ENCODE measurements at places on chromosomes 16 and 17.
A peak's percentile ranks its signal among the peaks of the same experiment; 100 is the strongest.

DNA sequence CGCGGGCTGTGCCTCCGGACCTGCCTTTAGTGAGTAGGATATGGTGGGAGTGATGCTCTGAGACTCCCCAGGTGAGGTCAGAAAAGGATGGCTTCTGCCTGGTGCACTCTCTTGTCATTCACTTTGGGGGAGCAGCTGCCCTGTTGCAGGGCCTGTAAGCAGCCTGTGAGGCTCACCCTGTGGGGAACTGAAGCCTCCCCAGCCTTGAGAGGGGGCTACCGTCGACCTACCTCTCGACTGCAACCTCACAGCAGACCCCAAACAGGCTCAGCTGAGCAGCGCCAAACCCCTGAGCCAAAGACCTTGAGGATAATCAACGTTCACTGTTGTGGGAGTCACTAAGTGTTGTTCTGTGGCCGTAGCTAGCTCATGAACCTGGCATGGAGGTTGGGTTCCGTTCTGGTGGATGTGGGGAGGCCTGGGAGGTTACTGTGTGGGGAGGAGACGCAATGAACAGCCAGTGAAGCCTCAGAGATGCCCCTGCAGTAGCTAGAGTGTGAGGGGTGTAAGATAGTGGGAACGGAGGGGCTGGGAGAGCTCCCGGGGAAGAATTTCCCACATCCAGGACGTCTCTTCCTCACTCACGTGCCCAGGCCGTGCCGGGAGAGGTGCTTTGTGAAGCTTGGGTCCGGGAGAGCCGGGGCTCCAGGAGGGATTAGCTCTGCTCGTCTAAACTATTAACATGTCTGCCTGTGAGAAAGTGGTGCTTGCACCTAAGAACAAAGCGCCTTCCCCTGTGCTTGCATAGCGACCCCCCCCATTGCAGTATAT is 38.8 kb downstream of the METRNL start:
- DNase-seq, result no peak

DNA sequence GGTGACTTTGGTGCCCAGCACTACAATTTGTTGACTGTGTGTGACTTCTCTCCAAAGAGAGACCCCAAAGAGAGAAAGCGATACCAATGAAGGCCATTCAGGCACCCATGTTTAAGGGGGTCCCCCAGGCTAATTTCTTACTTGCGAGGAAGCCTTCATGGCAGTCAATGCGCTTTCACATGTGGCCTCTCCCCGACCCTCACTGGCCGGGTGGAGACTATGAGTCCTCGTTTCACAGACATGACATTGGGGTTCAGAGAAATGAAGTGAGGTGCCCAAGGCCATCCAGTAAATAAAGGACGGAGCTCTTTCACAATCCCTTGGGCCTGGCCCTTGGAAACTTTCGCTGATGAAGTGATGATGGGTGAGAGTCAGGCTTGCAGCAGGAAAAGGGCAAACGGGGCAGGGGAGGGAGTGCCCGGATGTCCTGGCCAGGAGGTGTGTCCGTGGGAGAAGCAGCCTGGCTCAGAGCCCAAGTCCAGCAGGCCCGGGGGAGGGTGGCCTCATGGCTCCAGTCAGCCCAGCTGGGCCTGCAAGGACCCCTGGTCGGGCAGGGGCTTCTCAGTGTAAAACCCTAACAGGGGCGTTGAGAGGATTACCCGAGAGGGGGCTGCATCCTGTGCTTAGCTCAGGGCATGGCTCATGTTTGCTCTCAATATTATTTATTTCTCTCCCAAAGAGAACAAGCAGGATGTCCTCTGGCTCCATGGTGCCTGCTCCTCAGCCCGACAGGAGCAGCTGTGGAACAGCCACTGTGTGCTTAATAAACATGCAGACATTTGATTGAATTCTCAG is 14.7 kb downstream of the TBX2 start:
- no peak for DNase-seq

- DNase-seq, result peak; percentile 94
Measured at GRCh38 chr17:15651583-15652110, 32.1 kb upstream of the FBXW10B start.

- no peak for DNase-seq
Measured at GRCh38 chr17:56909742-56910508, 3.9 kb downstream of the TRIM25 start.

DNA sequence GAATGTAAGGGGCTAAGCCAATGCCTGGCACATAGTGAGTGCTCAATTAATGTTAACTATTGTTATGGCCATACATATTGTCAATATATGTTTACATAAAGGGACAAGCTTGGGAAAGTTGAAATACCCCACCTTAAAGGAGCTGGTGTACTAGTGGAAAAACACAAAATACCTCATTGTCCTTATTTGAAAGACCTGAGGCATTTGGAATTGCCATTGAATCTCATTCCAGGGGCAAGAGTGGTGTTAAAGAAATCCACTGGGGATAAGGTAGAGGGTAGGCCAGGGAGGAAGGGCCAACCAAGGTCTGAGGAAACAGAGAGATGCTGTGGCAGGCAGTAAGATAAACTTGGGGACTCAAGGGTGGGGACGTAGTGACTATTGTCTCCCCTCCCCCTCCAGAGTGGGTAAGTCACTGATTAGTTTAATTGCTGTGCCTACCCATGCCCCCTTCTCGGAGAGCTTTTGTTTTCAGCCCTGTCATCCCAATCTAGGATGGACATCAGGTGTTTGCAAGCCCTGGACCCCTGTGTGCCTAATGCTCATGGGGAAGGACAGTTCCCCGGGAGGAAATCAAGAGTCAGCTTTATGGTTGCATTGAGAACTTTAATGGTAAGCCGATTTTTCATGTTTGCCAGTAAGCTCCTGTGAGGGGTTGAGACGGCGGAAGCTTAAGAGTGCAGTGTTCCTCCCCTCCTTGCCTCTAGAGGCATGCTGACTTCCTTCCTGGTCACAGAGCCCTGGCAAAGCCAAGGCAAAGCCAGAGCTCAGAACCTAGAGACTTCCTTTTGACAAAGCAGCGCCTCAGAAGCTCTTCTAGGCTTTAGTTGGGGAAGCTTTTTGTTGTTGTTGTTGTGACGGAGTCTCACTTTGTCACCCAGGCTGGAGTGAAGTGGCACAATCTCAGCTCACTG is 2.5 kb upstream of the HEATR9 start:
- DNase-seq, result no peak

DNA sequence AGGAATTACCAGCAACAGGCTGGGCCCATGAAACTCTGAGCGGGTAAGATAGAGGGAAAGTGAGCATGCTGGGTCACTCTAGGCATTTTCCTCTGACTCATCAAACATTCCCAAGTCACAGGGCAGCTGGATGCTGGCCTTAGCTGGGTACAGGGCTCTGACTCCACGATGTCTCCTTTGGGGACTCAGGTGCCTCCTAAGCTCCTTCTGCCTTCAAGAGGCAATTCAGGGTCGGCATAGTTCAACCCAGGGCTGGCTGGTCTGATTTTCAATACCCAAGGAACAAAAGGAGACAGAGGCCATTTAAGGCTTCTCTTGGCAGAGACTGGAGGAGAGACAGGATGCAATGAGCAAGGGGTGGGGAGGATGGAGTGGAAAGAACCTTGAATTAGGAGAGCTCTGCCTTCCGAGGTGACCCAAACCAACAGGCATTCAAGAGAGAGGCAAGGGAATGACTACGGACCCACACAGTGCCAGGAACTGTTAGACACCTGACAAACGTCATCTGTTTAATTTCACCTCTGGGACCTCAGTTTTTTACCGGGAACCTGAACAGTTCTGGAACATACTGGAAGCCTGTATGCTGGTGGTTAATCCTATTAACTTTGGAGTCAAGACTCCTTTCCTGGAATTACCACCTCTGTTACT is 910 bp downstream of the WBP2 start:
- DNase-seq, result no peak

GRCh38 chr16:6884002-6884401 is 448.6 kb upstream of the RBFOX1 start:
- DNase-seq, result no peak

- no peak for DNase-seq
Measured at GRCh38 chr16:79721270-79721669, 120.7 kb upstream of the MAF start.

GRCh38 chr17:47803201-47803600 is 18.4 kb downstream of the OSBPL7 start:
- DNase-seq, result no peak

DNA sequence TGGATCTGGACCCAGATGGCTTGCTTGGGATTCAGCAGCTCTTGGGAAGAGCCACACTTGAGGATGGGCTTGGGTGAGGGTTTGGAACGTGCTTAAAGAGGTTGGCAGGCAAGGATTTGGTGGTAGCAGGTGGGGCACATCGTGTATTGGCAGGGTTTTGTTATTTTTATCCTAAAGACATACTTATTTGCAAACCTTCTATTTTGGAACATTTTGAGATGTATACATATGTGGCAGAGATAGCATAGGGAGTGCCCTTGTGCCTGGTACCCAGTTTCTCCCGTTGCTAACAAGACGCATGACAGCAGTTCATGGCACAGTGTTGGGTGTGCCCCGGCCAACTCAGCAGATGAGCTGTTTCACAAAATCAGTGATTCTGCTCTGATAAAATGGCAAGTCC is 9.1 kb downstream of the BANP start:
- no peak for DNase-seq

GRCh38 chr17:38898812-38899348 is 26.5 kb upstream of the LASP1NB start:
- DNase-seq, result peak; percentile 95

DNA sequence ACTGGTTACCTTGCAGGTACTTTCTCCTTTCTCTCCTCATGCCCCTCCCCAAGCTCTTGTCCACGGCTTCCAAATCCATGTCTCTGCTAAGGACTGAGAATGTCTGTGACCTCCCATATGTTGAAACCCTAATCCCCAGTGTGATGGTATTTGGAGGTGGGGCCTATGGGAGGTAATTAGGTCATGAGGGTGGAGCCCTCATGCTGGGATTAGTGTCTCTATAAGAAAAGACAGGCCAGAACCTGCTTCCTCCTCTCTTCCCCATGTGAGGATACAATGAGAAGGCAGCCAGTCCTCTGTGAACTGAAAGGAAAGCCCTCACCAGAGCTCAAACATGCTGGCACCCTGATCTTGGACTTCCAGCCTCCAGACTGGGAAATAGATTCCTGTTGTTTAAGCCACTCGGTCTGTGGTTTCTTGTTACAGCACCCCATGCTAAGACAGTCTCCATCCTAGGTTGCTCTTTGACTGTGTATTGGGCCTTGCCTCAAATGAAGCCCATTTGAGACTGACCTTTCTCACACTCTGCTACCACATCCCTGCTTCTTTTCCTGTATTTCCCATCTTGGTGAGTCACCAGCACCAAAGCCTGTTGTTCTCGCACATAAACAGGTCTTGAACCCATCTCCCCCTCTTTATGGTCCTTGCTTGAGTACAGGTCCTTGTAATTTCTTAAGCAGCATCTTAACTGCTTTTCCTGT is 135.0 kb downstream of the CDK5R1 start:
- DNase-seq, result no peak

- DNase-seq, result no peak
Measured at GRCh38 chr17:66548659-66549310, 246.4 kb downstream of the PRKCA start.

DNA sequence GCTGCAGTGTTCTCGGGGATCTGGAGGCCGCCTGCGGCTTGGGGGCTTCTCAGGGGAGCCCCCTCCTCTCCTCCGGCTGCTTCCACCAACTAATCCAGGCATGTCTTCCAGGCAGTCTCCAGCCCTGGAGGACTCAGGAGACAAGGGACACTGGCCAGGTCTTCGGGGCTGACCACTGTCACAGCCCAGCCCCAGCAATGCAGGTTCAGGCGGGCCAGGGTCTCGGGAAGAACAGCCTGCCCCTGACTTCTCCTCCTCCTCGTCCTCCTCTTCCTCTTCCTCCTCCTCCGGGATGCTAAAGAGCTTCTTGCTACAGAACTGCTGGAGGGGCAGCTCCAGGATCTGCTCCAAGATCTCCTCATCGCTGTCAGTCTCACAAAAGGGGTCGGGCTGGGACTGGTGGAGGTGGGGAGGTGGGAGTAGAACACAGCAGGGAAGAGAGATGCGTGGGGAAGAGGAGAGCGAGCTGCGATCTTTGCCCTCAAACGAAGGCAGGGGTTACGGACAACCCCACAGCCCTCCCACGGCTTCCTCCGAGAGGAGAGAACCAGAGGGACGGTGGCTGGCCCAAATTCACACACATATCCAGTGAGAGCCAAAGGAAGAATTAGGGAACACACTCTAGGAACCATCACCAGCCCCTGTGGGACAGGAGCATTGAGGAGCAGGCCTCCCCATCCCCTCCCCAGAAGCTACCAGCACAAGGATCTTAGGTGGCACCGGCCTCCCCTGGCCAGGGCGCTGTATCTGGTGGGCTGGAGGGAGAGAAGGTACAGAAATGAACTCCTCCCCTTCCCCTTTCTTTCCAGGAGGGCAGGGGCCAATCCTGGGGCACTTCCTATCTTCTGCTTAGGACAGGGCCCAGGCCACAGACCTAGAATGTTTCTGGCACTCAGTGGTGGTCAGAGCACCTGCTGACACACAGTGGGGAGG is 19.3 kb downstream of the TSPOAP1 start:
- no peak for DNase-seq

- DNase-seq, result no peak
Measured at GRCh38 chr17:77716289-77716926, 242.1 kb upstream of the TNRC6C start.

DNA sequence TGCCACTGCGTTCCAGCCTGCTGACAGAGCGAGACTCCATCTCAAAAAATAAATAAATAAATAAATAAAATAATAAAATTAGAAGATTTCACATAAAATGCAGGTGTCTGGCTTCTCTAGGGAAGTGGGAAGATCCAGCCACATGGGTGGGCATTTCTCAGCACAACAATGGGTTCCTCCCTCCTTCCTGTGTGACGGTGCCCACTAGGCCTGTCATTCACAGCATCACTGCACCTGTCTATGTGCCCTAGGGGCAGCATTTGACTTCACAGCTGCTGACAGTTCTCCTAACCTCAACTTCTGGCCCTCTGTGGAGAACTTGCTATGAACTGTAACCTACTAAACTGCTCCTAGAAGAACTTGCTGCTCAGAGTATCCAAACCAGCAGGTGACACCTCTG is 3.0 kb downstream of the ABHD15 start:
- DNase-seq, result peak; percentile 74

- DNase-seq, result peak; percentile 74
Measured at GRCh38 chr16:89599451-89599858, 14.0 kb upstream of the DPEP1 start.

DNA sequence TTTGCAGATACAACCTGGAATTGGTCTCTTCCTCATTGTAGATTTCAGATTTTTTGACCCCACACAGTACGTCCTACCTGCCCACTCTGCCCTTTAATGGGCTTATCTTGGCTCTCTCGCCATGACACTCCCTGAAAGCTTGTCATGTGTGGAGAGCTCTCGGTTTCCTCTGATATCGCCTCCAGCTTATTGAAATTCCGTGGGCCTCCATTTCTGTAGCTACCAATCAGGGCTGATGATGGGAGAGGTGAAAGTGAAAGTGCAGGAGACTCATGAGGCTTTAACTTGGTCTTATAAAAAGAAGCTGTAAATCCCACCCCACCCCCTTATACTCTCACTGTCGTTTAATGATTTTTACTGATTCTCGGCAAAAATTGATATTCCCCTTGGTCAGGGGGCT is 17.7 kb downstream of the HOXB1 start:
- peak; percentile 20 for DNase-seq

DNA sequence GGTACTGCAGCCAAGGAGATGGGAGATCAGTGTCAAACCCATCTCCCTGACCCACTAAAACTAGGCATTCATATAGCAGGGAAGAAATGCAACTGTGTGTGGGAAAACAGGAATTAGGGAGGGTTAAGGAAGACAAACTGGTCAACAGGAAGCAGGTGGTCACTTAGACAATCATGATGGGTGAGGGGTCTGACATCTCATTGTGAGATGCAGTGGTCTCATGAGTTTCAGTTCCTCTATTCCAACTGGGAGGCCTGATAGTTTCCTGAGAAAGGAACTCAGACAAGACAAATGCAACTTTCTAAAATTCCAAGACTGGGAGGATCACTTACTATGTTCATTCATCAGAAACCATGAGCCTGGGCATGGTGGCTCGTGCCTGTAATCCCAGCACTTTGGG is 361.4 kb upstream of the C16orf82 start:
- no peak for DNase-seq

- DNase-seq, result no peak
Measured at GRCh38 chr16:56334761-56335160, 90.6 kb downstream of the AMFR start.
